ENCODE measurements at places on chromosomes 7 and 10.
A peak's percentile ranks its signal among the peaks of the same experiment; 100 is the strongest.

DNA sequence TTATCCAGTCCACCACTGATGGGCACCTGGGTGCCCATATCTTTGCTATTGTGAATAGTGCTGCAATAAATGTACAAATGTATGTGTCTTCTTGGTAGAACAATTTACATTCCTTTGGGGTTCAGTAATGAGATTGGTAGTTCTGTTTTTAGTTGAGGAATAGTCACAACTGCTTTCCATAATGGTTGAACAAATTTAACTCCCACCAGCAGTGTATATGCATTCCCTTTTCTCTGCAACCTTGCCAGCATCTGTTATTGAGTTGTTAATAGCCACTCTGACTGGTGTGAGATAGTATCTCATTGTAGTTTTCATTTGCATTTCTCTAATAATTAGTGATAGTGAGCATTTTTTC, 27.8 kb downstream of the COA1 start:
- peak; percentile 27 for DNase-seq

DNA sequence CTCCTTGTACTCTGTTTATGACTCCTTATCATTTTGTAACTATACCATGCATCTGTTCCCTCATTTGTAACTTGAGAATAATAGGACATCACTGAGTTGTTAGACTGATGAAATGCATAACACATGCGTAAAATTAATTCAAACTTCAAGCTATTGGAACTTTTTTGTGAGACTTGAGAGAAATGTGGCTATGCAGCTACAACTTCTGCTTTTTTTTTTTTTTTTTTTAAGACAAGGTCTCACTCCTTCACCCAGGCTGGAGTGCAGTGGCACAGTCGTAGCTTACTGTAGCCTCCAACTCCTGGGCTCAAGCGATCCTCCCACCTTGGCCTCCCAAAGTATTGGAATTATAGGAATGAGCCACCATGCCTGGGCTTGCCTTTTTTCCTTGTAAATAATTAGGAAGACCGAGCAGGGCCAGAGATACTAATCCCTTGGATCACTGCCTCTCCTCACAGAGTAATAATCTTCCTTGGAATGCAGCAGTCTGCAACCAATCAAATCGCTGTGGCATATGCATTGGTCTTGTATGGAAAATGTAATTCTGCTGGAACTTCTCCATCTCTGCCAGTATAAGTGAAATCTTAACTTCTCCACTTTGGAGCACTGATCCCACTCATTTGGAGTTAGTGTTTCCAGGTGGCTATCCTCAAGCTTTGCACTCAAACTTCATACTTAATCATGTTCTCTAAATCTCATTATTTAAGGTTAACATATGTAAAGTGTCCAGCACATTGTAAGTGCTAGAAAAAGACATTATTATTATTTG, 2.0 kb upstream of the PANK1 start:
- DNase-seq = peak; percentile 56

DNA sequence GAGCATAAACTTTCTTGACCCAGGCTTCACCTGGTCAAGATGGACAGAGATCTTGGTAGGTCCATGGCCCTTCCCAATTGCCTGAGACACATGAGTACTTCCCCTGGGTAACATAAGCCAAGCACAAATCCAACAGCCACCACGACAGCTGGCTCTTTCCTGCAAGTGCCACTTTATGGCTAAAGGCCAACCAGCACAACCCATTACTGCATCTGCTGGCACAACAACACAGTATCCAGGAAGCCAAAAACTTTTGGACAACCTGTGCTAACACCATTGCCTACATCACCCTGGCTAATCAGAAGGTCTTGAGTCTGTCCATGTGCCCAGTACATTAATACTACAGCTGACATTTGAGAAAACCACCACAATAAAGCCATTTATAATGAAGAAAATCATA, 548.0 kb upstream of the SEMA3D start:
- no peak for DNase-seq

- DNase-seq = peak; percentile 35
Observed at GRCh38 chr7:134935701-134936100, 50.6 kb upstream of the AGBL3 start.

DNA sequence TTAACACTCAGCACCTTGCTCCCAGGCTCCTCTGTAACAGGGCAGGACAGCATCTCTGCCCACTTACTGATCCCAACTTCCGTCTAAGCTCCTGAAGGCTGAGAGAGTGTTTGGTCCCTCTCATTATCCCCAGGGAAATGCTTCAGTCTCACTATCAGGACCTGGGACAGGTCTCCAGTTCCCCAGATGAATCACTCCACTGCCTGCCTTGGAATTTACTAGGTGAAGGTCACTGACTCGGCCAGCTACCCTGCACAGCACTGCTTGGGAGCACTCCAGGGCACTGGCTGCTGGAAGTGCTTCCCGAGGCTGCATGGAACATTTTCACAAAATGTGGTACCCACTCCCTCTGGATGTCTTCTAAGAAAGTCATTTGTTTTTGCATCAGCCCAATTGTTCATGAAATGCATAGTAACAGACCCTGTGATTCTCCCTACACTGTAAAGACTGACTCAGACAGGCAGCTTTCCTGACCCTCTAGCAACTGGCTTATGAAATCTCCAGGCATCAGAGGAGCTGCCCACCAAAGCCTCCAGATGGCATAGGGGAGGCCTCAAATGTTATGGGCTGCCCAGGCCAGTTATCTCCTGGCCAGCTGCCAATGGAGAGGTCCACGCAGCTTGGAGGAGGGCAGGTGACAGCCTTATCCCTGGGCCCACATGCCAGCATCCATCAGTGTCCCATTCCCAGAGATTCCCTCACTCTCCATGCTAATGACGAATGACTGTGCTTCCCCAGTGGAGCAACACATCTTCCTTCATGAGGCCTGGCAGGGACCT, 89.1 kb downstream of the GFRA1 start:
- DNase-seq = peak; percentile 15

DNA sequence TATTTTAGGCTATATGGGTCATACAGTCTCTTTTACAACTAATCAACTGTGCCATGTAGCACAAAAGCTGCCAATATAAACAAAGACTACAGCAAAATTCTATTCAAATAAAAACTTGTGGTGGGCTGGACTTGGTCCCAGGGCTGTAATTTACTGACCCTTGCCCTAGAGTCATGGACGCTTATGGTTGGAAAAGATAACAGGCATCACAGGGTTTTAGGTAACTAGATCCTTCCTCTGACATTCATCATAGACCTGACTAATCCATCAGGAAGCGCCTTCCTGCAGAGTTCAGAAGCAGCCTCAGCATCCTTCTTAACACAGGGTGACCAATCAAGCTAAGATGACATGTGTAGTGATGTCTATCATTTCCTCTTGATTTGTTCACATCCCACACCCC, 40.2 kb upstream of the GPAM start:
- DNase-seq = no peak

- peak; percentile 19 for DNase-seq
Observed at GRCh38 chr7:158828133-158829020, 932 bp downstream of the ESYT2 start.

DNA sequence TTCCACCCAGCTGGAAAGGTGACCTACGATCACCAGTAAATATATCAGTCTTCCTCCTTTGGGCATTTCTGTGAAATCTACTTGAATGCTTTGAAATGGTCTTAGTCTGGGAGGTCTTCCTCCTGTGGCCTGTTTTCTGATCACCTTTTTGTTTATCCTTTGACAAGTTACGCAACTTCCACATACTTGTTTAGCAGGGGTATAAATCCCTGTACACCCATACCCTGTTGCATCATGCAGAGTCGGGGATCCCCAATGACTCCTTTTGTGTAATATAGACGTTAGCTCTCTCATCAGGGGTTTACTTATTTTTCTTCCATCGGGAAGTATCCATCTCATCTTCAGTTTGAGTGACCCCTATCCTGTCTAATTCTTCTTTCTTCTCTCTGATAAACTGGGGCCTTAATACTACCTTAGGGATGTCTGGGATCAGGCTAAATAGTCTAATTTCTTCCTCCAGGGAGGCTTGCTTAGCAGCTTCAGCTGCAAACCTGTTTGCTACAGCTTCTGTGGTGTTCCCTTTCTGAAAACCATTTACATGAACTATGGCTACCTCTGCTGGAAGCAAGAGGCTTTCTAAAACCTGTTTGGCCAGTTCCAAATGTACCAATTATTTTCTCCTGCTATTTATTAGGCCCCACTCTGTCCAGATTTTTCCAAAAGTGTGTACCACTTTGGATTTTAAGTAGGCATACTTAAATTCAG, 25.8 kb downstream of the MAPK8 start:
- DNase-seq = no peak

GRCh38 chr7:34187798-34188307, 282.5 kb downstream of the BMPER start:
- DNase-seq = peak; percentile 10

DNA sequence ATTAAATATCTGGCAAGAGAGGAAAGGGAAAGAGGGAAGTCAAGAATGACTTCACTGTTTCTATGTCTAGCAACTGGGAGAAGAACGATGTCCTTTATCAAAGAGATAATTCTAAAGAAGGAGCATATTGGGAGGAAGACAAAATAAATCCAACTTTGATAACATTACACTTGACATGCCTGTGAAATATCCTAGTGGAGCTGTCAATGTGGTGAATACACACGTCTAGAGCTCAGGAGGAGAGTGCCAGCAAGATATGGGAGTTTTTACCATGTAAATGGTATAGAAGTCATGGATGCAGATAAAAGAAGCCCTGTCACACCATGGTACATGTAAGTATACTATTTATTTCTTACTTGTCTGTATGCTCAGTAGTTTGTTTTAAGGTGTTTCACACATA, 356.7 kb downstream of the HPSE2 start:
- no peak for DNase-seq

GRCh38 chr7:1883834-1884582, 213.9 kb downstream of the ELFN1 start:
- no peak for DNase-seq

DNA sequence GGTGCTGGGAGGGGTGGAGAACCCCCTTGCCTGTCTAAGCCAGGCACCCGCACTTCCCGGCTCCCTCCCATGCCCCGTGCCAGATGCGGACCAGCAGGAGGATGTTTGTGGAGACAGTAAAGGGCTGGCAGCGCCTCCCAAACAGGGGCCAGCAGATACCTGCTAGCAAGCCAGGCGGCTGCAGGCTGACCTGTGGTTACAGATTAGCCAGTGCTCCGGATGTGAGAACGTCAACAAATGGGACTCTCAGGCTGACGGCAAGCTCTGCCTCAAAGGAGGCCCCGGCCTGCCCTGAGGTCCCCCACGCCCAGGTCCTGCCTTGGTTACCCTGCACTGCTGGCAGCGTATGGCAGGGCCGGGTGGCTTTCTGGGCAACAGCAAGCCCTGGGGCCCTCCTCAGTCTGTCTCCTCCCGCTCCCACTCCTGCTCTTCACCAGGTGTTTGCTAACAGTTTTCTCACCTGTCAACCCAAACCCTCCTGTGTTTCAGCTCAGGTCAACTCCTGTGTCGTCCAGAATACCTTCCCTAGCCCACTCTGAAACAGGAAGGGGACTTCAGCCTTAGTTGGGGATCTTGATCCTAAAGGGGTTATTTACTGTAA, 85.4 kb downstream of the NEURL1 start:
- no peak for DNase-seq
